ENCODE measurements at places on chromosomes 16 and 17. TPM values are rescaled to one million over a fixed set of nuclear protein-coding genes. Genes with fewer than 3 reads are reported as not detected.

The ADGRG1 gene
- total RNA-seq = 205 TPM

The SLC13A5 gene
- 0.13 TPM for total RNA-seq

The CHD9NB gene
- total RNA-seq = 1.7 TPM

The PTX4 gene
- total RNA-seq = not detected

The C16orf89 gene
- total RNA-seq = not detected

The TLCD1 gene
- total RNA-seq = 50.8 TPM

The LRRC37A gene
- total RNA-seq = 0.88 TPM

The PPP1R1B gene
- not detected for total RNA-seq

The CX3CL1 gene
- total RNA-seq = 0.32 TPM

The SBK1 gene
- total RNA-seq = 0.13 TPM

The OR3A3 gene
- total RNA-seq = not detected

The ZG16 gene
- not detected for total RNA-seq

The TAT gene
- total RNA-seq = not detected

The KRTAP2-3 gene
- total RNA-seq = 0.12 TPM

The SOX15 gene
- total RNA-seq = 0.36 TPM

The CDH1 gene
- total RNA-seq = 4.2 TPM

The MPV17L gene
- total RNA-seq = 5.7 TPM

The TM4SF5 gene
- total RNA-seq = 0.64 TPM

The CTRB1 gene
- total RNA-seq = not detected

The KCNH6 gene
- total RNA-seq = not detected

The OTOP3 gene
- total RNA-seq = not detected

The ZNF19 gene
- 2.0 TPM for total RNA-seq
